ENCODE measurements at places on chromosomes 11 and 22.

GRCh38 chr22:37274380-37274862 is 7.9 kb upstream of the CYTH4 start:
- no peak for DNase-seq

DNA sequence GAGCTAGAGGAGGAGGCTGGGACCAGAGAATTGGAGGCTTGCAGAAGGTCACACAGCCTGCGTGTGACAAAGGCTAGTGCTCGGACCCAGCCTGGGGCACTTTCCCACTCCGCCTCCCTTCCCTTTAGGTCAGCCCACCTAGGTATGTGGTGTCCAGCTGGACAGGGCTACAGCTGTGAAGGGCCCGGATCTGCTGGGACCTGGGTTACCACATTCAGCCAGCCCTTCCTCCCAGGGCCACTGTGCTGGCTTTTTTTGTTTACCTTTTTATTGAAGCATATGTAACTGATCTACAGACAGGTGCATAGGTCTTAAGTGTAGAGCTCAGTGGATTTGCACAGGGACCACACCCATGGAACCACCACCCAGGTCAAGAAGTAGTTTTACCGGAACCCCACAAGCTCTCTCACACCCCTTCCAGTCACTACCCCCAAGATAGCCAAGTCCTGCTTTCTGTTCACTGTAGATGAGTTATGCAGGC is 8.7 kb downstream of the CAPN5 start:
- DNase-seq, result no peak

- no peak for DNase-seq
Measured at GRCh38 chr11:10561947-10562346, 6.5 kb downstream of the LYVE1 start.

DNA sequence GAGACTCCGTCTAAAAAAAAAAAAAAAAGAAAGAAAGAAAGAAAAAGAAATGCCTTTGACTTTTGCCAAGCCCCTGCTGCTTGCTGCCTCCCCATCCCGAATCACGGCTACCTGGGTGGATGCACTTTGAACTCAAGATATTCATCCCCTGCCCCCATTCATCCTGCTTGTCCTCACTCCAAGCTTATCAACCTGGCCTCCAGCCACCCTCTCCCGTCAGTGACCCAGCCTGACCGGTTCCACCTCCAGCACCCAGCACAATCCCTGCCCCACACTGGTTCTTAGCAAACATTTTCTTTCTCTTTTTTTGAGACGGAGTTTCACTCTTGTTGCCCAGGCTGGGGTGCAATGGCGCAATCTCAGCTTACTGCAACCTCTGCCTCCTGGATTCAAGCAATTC is 44.4 kb downstream of the CYTH4 start:
- DNase-seq, result no peak

DNA sequence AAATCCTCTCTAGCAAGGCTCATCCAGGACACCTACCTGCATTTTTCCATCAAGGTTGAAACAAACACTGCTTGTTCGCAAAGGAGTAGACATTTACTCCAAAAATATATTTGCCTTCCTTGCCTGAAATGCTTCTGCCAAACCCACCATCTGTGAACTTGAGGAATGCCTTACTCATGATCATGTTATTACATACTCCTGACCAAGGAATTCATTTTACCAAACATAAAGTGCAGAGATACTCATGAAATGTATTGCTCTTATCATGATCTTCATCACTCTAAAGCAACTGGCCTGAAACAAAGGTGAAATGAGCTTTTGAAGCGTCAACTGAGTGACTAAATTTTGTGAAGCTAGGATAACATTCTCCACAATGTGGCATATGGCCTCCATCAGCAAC is 243.1 kb upstream of the CCDC179 start:
- no peak for DNase-seq

GRCh38 chr11:101552888-101553287 is 30.9 kb downstream of the TRPC6 start:
- no peak for DNase-seq

DNA sequence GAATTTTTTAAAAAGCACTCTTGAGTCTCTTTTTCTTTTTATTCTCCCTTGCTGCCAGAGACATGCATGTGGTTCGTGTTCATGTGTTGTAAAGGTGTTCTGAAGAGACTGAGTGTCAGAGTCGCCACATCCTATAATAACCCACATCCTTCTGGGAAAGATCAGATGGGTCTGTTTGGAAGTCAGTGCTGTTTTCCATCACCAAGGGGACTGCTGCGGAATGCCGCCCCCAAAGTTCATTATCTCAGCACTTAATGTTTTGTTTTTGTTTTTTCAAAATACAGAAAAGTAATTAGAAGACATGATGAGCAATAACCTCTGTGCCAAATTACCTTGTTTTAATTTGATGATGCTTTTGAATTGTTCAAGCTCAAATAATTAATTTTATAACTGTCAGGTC is 56.9 kb upstream of the EIF3M start:
- no peak for DNase-seq

DNA sequence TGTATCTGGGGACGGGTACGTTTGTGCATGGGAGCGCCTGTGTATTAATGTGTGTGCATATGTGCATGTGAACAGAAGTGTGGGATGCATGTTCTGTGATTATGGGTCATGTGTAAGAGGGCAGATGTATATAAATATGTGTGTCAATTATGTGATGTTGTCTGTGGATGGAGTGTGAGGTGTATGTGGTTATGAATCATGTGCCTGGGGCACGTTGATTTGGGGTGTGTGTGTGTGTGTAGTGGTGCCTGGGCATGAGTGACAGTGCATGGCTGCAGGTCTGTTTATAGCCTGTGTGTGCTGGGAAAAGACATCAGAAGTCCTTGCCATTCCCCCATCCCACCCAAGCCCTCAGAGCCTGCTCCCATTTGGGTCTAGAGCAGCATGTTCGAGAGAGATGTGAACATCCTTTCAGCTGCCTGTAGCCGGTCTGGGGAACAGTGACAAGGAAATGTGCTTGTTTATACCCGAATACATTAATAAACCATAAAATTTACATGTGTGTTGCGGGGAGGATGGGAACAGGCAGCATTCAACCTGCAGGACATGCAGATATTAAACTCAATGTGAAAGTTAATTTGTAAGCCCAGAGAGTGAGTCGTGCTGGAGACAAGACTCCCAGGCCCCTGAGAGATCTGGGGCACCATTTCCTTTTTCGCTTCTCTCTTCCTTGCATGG is 129.0 kb downstream of the NECTIN1 start:
- DNase-seq, result no peak

DNA sequence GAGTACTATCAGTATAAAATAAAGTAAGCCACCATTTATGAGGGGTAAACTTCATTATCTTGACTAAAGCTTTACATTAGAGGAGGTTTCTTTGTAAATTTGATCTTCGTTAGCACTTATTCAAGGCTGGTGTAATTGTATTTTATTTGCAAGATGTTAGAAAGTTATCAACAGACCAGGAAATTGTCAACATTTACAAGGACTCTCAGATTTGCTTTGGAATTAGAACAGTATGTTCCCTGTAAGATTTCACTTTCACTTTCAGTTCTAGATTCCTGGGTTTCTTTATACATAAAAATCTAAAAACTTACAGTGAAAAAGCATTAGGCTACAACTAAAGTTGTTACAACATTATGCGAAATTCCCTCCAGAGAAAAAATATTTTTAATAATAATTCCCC is 4.6 kb upstream of the BIRC3 start:
- no peak for DNase-seq

- no peak for DNase-seq
Measured at GRCh38 chr11:11826260-11826659, 15.5 kb upstream of the USP47 start.

DNA sequence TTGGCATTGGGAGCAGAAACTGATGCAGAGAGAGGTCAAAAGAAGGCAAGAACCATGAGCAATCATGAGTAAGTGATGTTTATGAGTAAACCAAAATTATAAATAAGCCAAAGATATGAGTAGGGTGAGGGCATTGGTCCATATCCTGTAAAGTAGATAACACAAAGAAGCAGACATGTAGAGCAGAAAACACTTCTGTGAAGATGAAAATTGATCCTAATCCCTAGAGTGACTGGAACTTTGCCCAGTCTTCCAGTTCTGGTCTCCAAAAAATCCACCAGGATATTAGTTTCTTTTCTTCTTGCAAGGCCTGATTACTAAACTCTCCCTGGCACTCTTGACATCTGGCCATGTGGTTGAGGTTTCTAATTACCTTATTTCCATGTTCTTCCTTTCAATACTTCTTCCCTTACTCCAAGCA is 13.7 kb upstream of the DRD2 start:
- no peak for DNase-seq

GRCh38 chr11:131190446-131190845 is 180.0 kb upstream of the NTM start:
- DNase-seq, result no peak

GRCh38 chr11:64100360-64100759 is 64.6 kb downstream of the FLRT1 start:
- no peak for DNase-seq

DNA sequence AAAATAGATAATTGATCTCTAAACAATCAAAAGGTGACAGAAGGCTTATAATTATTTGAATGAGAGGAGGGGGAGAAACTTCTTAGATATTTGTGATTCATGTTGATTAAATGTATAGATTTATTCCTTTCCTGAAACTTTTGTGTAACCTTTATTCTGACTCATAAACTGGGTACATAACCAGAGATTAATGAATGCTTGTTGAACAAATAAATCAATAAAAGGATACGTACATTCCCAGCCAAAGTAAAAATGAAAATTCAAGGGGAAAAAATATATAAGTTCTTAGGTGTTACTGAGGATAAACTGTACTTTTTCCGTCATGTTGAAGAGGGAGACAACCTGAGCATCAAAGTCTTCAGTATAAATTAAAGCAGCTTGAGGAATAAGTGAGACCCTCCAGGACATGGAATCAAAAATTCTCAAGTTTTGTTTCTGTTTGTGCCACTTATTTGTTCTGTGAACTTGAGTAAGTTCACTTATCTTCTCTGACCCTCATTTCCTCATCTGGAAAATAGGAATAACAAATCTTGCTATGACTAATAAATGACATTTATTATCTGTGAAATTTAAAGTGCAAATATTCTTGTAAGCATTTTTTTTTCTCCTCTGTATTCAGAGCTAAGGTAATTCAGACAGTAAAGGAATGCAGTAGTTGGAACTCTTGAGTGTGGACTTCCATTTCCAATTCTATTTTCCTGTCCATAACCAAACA is 195.4 kb downstream of the METTL15 start:
- DNase-seq, result no peak

DNA sequence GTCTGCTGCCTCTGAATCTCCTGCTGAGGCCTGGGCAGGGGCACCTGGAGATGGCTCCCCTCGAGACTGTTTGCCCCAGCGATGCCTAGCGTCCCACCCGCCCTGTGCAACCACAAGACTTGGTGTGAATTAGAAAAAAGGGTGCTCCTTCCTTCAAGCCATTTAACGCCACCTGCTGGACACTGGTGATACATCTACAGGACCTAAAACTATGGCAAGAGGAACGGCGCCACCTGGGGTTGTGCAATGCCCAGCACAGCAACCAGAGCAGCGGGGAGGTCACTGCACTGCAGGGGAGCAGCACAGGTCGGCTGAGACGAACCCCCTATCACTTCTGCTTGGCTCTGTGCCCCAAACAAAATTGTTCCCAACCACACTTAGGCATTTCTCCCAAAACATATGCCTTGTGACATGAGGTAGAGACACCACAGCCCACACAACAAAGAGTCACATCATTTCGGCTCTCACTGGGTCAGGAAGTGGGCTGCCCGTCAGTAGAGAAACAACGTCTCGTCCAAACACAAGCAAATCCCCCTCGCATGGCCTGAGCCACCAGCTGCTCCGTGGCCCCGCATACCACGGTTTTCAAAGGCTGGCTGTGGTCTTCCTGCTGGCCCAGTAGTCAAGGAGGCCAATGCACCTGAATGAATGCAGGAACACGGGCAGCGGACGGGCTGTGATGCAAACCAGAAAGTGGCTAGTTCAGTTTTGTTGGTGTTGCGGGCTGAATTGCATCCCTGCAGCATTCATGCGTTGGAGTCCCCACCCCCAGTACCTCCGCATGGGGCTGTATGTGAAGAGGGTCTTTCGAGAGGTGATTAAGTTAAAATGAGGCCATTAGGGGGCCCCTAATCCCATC is 171.9 kb downstream of the SHANK2 start:
- DNase-seq, result no peak

DNA sequence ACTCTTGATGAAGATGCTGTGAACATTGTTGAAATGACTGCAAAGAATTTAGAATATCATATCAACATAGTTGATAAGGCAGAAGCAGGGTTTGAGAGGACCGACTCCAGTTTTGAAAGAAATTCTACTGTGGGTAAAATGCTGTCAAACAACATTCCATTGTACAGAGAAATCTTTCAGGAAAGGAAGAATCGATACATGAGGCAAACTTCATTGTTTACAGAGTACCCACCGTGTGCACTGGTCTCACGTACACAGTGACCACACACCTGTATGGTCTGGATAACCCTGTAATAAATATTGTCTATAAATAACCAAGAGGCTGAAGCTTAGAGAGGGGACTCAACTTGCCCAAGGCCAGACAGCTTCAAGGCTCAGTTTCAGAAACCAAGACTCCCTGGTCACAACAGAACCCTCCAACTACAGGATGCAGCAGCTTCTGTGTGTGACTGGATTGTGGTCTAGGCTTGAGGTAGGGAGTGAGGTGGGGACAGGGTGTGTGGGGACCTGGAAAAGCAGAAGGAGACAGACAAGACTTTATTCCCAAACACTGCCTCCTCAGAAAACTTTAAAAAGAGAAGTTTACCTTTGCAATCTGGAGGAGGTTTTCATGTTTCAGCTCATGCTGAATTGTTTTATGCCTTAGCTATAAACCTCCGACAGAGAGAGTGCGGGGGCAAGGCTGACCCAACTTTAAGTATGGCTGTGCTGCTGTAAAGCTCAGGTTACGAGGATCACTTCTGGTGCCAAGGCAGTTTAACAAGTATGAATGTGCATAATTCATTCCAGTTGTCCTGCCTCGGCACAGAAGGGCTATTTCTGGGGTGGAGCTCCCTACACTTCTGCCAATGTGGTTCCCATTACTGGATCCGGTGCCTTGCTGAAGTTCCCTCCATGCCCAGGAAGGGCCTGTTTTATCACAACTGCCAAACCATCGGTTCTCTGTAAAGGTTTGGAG is 372.6 kb upstream of the NARS2 start:
- DNase-seq, result no peak

GRCh38 chr11:14240951-14241350 is 118.0 kb downstream of the RRAS2 start:
- DNase-seq, result no peak

DNA sequence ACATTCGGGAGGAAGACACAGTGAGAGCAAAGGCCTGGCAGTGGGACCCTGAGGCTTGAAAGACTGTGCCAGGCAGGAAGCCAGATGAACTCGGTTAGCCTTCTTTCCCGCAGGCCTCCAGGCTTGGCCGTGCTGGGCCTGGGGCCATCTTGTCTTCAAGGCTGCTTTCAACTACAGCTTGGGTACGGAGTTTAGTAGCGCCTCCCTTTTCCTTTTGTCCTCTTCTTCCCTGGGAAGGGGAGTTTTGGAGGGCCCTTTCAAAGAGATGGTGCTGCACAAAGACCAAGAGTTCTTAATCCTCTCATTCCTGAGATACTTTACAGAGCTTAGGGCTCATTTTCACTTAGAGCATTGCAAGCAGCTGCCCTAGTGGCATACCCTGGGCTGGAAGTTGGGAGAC is 87.5 kb downstream of the TP53I11 start:
- DNase-seq, result no peak
